ENCODE measurements at places on chromosomes 16 and 17.

DNA sequence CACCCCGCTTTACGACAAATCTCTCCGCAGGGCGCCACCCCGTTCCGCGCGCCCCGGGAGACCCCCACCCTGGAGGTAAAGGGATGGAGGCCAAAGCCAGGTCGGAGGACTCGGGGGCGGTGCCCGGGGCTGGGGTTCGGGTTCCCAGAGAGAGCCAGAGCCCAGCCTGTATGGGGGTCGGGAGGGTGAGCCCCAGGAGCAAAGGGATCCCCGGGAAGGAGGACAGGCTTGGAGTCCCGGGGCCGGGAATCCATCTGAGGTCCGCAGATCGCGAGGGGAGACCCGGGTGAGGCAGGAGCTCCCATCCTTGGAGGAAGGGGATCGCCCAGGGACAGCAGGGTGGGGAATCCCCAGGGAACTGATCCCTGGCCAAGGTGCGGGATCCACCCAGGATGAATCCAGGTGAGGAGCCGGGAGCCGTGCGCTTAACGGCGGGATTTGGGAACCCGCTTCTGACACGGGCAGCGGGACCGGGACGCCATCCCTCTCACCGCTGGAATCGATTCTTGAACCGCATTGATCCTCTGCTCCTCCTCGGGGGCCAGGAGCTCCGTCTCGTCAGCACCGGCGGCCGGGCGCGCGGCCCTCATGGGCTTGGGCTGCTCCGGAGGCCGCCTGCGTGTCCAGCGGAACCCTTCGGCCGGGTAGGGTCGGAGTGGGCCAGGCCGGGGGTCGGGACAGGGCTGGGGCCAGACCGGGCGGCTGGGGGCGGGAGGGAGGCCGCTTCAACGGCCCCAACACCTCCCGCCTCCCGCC lies at the start of gene MMD:
TSS of gene MMD (minus strand) at position 657 of the 756 bp plus-strand sequence. CDS start at position 517, 140 bp downstream.
- DNase-seq: no peak

- no peak for DNase-seq
These were observed 36.3 kb downstream of the MYO15A start for GRCh38 chr17:18144855-18145254.

GRCh38 chr17:46195217-46195855 lies 2.1 kb upstream of the KANSL1 start:
- no peak for DNase-seq

DNA sequence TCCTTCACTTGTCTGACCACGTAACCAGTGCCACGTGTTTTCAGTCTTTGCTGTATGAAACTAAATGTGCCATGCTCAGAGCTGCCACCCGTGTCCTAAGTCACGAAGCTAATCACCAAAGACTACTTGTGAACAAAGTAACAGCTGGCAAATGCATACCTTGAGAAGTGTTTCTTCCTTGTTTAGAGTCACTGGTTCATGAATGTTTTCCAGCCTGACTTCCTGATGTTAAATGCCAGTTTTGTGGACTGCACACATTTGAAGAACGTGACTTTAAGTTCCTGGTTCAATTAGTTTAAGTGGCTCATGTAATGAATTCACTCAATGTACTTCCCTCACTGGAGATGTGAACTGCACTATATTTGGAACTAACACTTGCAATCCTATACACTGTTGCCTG lies 19.9 kb upstream of the KPNB1 start:
- no peak for DNase-seq

DNA sequence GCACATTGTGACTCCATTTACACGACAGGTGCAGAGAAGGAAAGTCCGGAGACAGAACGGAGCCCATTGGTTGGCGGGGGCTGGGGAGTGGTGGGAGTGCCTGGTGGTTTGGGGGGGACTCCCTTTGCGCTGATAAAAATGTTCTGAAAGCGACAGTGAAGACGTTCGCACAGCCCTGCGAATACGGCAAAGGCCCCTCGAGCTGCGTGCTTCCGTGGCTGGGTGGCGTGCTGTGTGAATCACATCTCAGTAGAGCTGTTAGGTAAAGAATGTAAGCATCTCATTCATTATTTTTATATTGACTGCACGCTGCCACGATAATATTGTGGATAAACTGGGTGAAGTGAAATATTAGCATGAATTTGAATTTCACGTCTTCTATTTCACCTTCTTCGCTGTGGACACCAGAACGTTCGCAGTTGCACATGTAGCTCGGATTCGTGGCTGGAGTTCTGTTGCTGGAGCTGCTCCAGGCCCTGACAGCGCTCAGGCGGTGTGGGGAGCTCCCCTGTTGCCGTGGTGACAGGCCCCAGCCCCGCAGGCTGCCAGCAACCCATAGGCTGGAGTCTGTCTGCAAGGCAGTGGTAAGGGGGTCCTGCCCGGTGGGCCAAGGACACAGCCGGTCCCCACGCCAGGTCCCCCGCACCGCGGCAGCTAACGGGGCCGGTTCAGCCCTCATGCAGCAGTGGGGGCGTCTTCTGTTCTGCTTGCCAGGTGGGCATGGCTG lies 44.6 kb downstream of the SOX8 start:
- DNase-seq: no peak

DNA sequence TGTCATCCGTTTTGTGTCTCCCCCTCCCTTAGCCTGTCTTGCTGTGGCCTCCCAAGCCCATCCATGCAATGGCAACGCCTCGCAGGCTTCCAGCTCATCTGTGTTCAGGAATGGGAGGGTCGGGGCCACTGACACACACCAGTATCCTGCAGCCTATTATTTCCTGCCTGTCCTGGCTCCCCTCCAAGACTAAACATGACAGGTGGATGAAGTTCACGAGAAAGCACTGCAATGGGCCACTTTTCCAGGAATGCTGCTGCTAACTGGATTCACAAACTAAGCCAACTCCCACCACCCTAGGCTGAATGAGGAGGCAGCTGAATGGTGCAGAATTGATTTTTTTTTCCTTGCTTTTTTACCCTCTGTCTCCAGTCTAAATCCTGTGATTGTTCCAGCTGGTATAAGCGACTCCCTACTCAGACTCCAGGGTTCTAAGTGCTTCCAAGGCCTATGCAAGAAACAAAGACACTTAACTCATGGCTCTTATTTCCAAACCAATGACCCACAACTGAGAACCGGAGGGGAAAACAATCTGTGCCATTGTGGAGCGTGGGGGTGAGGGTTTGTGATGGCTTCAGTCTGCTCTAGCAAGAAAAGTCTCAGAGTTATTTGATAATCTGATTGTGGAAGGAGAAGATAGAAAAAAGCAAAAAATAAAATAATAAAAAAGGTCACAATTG lies 23.3 kb downstream of the TMEM100 start:
- no peak for DNase-seq

GRCh38 chr17:31509805-31510177 lies 118.3 kb downstream of the RAB11FIP4 start:
- no peak for DNase-seq

DNA sequence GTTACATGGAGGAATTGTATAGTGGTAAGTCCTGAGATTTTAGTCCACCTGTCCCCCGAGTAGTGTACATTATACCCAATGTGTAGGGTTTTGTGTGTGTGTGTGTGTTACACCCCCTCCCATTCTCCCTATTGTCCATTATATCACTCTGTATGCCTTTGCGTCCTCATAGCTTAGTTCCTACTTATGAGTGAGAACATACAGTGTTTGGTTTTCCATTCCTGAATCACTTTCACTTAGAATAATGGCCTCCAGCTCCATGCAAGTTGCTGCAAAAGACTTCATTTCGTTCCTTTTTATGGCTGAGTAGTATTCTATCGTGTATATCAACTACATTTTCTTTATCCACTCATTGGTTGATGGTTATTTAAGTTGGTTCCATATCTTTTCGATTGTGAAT lies 635 bp upstream of the FA2H start:
- no peak for DNase-seq

- DNase-seq: no peak
These were observed 1.8 kb upstream of the WDR90 start for GRCh38 chr16:647173-647902.

DNA sequence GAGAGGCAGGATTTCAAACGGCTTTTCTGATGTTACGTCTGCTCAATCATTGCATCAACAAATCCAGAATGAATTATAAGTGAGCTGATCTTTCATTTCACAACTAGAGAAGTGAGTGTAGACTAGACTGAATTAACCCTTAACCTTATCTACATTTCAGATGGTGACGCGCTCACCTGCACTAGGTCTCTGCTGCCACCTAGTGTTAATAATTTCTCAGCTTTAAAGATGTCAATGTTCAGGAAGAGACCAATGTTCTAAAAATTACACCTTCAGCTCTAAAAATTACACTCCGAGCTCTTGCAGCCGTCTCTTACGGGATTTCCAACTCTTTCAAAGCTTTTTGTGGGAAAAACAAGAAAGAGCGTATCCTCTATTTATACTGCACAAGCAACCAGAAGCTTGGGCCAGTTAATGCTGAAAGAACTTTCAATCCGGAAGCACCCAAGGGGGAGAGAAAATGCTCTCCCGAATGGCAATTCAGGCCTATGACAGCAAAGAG lies 88.2 kb upstream of the FA2H start:
- DNase-seq: peak; percentile 41

DNA sequence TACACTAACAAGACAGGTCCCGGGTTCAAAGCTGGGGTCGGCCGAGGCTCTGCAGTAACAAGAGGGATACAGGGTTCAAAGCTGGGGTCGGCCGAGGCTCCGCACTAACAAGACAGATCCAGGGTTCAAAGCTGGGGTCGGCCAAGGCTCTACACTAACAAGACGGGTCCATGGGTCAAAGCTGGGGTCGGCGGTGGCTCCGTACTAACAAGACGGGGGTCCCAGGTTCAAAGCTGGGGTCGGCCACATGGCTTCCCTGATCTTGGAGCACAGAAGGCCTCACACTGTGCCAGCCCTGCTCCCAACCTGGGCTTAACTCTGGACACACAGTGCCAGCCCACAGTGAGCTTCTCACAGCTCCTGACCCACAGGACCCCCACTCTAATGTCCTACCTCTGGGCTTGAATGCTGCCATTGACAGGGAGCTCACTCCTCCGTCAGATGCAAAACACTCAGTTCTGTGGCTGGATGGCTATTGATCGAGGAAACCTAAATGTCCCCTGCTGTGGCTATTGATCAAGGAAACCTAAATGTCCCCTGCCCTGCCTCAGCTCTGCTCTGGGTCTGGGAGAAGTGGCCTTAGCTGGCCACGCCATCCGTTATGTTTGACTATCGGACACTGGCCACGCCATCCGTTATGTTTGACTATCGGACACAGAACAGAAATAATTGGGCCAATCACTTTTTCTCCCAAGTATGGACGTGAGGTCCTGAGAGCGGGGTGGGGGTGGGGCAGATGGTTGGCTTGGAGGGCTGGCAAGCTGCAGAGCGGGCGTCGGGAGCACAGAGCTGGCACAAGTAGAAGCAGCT lies 54.6 kb upstream of the DOC2B start:
- no peak for DNase-seq

DNA sequence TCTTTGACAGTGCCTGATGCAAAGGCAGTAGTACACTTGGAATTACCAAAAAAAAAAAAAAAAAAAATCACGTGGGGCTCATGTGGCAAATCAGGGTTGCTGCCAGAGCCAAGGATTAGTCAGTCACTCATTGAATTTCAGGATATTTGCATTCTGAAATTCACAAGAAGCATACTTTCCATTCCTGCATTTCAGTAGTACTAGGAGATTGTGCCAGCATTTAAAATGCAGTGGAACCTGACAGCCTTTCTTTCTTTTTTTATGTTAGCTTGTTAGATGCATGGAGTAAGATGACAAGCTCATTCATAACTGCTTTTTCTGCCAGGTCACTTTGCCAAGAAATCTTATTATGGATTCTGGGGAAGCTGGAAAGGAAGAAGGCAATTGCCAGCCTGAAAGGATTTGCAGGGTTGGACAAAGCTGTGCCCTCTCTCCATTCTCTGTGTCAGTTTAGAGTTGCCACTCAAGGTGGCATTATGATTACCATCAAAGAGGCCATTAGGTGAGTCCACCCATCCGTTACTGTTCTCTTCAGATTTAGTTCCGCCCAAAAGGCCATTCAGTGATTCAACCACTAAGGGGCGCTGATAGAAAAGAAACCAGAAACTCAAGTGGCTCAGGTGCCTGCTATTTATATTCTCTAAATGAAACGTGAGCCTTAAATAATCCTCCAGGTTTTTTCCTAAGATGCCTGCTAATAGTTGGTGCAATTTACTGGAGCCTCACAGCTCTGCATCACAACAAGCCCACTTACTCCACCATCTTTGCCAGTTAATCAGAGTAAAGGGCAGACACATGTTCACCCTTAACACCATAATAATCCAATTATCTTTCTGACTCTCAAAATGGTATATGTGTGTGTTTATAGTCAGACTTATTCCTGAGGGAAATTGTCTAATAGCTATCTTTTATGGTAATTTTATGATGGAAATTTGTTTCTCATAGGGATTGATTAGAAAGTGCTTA lies 59.0 kb downstream of the TANGO6 start:
- DNase-seq: peak; percentile 60

DNA sequence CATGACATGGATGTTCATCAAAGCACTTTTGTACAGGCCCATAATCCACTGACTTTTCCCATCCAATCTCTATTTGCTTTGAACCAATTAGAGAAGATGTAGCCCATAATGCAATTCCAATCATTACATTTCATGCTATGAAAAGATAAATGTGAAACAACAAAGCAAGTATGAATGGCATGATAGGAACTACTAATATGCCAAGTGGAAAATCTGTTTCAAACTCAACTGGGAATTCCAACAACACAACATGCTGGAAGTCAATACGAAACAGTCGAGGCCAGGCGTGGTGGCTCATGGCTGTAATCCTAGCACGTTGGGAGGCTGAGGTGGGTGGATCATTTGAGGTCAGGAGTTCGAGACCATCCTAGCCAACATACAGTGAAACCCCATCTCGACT lies 39.6 kb upstream of the TMEM97 start:
- no peak for DNase-seq

Data from PC-9 (cell line).